ENCODE measurements at places on chromosomes 13 and 19.

GRCh38 chr13:98626298-98626935 is 49.5 kb upstream of the STK24 start:
- no peak for DNase-seq

- DNase-seq: no peak
These were observed 443.5 kb downstream of the HS6ST3 start for GRCh38 chr13:96533408-96533807.

GRCh38 chr19:953445-954271 is 27.8 kb downstream of the ARID3A start:
- DNase-seq: no peak

DNA sequence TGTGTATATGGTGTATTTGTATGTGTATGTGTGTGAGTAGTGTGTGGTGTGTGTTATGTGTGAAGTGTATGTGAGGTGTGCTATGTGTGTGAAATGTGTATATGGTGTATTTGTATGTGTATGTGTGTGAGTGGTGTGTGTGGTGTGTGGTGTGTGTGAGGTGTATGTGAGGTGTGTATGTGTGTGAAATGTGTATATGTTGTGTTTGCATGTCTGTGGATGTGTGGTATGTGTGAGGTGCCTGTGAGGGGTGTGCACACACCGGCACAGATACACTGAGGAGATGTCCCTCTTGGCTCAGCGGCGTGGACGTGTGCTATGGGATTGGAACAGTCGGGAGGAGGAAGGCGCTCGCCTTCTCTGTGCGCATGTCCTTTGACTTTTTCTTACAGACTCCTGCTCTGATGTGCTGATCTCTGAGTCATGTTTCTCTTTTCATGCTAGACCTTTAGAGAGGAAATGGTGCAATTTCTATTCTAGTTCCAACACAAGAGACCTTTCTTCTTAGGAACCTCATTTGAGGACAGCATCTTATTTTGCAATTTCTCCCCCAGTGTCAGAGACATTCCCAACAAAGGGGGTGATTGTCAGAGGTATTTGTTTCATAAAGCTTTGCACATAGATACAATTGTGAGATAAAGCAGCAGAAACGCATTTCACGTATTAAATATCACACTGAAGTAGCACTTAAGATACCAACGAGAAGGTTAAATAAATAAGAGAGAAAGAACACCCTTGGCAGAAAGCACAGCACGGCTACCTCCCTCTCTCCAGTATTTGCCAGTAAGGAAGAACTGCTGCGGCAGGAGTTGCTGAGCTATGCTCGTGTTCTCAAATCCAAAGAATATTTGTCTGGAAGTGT is 11.3 kb upstream of the TNFRSF19 start:
- DNase-seq: peak; percentile 6

DNA sequence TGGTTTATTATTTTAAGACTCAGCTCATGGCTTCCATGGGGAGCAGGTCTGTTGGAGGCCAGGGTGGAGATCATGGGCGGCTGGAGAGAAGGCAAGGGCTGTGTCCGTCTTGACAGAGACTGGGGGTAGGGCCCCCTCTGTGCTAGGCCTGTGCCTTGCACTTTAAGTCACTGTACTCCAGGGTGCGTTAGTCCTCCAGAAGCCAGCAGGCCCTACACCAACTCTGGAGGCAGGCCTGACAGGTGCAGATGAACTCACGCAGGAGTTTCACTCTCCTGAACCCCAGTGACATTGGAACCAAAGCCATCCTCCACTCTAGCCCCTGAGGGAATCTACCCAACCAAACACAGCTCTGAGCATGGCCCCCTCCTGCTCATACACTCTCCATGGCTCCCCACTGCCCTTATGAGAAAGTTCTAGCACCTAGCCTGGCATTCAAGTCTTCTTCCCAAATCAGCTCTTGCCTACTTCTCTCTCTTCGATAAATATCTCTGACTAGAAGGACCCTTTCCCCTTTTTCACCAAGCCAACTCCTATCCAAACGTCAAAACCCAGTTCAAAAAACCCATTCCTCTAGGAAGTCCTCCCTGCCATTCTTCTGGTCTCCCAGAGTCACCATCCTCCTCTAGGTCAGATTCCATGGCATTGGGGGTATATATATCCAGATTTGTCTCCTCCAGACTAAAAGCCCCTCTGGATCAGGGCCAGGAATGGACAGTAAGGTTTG is 15.1 kb downstream of the MEF2B start:
- DNase-seq: no peak

GRCh38 chr19:40424637-40425449 is 949 bp downstream of the SERTAD1 start:
- DNase-seq: peak; percentile 22

GRCh38 chr13:57286511-57287098 is 119.6 kb downstream of the PRR20E start:
- no peak for DNase-seq

DNA sequence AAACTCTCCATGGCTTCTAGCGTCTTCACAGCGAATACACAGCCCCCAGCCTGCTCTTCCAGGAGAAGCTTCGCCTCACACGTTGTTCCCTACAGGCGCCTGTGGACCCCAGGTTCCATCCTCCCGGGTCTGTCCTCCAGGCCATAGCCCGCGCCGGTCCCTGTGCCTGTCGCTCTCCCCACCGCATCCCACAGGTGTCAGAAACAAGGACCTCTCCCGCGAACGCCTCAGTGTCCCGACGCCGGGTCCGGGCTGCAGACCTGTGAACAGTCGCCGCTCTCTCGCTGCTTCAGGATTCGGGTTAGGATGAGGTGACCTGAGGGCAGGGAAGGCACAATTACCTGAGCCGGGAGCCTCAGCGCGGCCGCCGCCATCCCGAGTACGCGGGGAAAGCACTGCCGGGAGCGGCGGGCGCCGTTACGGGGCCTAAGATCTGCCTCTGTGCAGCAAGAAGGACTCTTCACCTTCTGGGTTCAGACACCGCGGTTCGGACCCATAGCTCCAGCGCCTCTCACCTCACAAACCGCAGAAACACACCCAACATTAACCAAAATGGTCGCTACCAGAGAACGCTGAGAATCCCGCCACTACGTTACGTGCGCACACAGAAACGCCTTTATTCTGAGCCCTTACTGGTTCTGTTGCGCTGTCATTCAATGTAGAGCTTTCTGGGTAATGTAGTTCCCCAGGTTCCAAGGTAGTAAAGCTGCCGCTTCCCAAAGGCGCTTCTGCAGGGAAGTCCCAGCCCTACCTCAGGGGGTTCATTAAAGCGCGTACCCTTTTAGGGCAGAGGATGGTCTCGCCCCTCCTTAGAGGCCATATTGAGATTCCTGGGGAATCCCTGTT is at the start of gene ZNF418:
ZNF418 (minus strand) TSS at position 583 of the 846 bp plus-strand sequence. CDS start 1,580 bp downstream, outside the sequence.
- no peak for DNase-seq

DNA sequence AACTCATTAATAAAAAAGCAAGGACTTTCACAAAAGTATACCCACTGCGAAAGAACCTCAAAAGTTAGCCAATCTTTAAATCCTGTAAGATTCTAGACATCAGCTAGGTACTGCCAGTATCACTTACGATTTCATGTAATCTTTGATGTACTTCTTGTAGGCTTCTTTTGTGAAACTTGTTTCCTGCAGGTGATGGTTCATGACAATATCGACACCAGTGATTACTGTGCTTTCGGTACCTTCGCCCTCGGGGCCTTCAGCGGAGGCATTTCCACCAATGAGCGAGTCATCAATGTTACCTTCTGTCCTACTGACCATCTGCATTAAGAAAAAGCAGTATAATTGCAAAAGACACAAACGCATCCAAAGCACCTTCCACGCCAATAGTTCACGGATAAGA is 1.1 kb downstream of the TPT1 start:
- no peak for DNase-seq

DNA sequence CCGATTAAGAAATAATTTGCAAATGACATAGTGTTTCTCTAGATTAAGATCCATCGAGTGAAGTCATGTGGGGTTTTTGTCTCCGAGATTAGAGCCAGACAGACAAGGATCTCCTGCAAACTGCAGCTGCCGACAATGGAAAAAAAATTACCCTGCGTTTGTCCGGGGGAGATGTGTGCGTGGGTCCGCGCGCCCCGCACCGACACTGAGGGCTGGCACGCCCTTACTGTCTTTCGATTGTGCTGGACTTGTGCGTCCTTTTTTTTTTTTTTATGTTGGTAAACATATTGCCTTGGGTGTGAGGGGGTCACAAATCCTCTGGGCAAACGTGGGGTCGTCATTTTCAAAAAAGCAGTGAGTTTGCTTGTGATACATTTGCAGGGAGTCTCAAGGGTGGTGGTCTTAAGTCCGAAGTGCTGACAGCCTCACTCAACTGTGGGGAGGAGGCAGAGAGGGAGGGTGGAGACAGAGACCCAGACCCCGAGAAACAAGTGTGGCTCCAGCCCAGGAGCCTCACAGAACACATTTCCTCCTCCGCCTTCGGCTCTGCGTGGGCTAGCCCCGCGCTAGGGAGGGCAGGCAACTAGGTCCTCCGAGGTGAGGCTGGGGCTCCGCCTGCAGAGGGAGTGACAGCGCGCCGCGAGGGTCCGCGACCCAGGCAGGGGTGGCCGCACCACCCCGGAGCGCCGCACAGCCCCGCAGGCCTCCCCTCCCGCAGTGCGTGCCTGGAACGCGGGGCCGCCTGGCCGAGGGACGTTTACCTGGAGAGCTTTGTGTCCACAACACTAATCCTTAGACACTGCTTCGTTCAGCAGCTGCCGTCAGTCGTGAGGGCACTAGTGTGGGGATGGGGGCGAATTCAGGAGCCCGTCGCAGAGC is 11.7 kb upstream of the SOX1 start:
- no peak for DNase-seq

DNA sequence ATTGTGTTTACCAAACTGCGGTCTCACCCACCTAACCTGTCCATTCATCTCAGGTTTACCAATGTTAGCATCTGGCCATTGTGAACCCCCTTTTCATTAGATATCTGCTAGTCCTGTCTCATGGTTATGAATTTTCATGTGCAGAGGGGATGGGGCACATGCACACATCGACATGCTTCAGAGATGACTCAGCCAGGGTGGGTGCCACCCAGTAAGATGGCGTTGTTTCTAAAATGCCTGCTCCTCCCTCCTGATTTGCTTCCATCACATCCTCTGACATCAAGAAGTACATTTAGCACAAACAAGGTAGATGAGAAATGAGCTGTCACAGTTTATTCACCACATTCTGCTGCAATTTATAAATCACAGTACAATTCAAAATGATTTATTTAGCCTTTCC is 51.3 kb downstream of the GPALPP1 start:
- peak; percentile 7 for DNase-seq

- peak; percentile 25 for DNase-seq
These were observed 133.3 kb downstream of the USP12 start for GRCh38 chr13:27038323-27038722.

DNA sequence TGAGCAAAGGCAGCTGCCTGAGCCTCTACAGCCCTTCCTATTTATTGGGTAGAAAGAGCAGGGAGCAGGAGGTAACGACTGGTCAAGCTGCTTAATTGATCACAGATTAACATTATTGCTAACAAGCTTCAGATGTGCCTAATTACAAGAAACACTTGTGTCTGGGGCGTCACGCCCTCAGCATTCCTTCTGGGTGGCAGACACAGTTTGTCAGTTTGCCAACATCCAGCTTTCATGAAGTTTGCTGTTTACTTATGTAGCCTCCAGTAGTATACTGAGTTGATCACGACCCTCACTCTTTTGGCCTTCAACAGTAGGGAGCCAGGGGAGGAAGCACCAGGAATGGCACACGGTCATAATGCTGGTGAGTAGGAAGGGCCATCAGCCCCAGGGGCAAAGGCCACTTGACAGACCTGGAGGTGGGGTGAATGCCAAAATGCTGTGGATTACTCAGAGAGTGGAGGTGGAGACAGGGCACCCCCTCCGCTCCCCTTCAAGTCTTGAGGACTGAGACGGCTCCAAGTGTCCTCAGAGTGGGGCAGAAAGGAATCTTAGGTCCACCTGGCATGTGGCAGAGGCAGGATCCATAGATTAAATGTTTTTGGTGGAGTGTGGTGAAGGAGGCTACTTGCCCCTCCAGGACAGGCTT is 34.9 kb upstream of the PSPC1 start:
- no peak for DNase-seq

DNA sequence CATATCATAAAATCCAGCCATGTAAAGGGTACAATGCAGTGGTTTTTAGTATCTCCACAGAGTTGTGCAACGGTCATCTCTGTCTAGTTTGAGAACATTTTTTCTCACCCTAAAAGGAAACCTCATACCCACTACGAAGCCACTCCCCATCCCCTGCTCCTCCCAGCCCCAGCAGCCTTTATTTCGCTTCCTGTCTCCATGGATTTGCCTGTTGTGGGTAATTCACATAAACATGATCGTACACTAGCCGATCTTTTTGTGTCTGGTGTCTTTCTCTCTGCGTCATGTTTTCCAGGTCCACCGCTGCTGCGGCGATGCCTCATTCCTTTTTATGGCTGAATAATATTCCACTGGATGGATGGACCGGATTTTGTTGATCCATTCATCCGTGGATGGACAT is 28.6 kb downstream of the BICRA start:
- no peak for DNase-seq

DNA sequence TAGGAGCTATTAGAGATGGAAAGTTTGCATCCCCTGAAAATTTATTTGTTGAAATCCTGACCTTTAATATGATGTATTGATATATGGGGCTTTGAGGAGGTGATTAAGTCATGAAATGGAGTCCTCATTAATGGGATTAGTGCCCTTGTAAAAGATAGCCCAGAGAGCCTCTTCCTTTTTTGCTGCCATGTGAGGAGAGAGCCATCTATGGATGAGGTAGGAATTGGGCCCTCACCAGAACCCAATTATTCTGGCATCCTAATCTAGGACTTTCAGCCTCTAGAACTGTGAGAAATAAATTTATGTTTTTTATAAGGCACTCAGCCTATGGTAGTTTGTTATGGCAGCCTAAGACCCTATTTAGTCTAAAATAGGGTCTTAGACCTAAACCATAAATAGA is 250.2 kb upstream of the SLITRK1 start:
- no peak for DNase-seq

GRCh38 chr19:3108775-3109174 is 14.6 kb downstream of the GNA11 start:
- DNase-seq: peak; percentile 51
